ENCODE measurements at places on chromosomes 2 and 18.

DNA sequence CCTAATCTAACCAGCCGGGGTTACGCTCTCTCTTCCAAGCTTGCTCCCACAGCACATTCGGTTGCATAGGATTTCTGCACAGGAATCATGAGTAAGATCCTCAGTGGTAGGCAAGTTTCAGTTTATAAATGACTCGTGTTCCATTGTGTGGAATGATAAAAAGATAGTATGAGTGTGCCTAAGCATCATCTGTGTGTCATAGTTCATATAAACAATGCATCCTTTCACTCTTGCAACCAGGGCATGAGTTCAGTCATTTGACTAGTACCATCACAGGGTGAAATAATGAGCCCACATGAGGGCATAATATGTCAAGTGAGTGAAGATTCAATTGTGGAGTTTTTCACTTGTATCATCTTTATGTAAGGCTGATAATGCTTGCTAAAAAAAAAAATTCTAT, 417.1 kb upstream of the CDH2 start:
- DNase-seq, result no peak

DNA sequence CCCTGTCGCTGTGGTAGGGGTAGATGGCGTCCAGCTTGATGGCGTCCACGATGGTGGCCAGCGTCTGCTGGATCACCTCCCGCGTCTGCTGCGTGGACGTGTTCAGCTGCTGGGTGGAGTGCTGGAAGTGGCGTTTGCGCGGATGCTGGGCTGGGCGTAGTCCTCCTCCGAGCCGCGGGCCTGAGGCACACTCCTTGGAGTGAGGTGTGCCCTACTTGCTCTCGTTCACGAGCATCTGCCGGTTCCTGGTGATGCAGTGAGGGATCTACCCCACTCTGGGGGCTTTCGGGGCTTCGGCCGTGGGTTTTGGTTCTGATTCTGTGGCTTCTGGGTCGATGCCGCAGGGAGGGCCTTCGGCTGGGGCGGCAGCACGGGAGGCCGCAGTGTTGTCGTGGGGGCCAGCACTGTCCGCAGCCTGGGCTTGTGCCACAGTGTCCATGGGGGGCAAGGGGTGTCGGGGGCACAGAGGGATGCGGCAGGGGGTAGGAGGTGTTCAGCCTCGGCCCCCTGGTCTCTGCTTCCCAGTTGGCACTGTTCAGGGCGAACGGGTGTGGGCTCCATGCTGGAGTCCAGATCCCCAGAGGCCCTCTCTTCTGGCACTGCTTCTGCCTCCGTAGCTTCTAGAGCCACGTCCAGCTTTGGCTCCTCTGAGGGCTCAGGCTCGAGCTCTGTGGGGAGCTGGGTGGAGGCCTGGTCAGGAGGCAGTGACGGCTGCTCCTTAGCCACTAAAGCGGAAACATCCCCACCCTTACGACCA, 890.6 kb upstream of the LRRTM1 start:
- no peak for DNase-seq

DNA sequence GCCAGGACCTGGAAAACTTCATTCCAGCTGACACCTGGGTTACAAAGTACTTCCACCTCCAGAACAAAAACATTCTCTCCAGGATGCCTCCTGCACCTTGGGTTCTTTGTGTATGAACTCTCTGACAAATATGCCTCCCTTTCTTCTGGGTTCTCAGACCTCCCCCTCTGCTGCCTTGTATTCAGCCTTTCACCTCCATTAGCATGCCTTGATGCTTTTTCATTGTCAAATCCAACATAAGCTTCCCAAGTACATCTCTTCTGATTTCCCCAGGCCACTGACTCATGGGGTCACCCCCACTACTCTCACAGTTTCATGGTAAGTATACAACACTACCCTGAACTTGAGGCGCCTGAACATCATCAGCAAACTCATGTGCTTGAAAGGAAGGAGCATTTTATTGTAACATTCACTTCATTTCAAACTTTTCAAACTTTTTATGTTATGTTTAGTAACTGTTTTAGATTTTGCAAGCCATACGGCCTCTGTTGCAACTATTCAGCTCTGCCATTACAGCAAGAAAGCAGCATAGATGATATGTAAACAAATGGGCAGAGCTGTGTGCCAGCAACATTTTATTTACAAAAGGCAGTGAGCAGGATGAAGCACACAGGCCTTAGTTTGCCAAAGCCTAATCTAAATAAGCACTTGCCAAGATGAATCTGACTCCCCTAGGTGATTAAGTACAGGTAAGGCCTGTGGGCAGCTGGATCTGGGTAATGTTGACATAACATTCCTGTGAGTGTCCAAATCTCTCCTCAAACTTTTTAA, 32.5 kb upstream of the MRPS9 start:
- no peak for DNase-seq

DNA sequence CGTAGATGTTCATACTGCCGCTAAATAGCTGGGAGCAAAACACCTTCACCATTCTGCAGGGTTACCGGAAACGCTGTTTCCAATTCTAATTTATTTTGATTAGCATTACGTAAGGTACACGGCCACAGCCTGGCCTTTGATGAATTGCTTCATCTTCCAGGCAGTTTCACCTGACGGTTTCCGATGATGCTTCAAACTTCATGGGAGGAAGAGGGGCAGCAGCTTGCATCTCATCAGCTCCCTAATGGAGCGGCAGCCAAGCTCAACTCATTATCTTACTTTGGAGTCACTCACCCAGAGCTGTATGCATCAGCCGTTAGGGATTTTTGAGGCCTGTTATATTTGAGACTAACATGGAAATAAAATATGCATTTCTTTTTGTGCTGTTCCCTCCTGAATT, 54.8 kb downstream of the TMEM18 start:
- DNase-seq, result no peak

GRCh38 chr2:227884511-227884947, 13.1 kb downstream of the DAW1 start:
- peak; percentile 72 for DNase-seq

- peak; percentile 41 for DNase-seq
Observed at GRCh38 chr2:113755835-113756354, 547 bp downstream of the SLC35F5 start.

GRCh38 chr2:235563056-235563910, 69.4 kb downstream of the AGAP1 start:
- DNase-seq, result no peak

DNA sequence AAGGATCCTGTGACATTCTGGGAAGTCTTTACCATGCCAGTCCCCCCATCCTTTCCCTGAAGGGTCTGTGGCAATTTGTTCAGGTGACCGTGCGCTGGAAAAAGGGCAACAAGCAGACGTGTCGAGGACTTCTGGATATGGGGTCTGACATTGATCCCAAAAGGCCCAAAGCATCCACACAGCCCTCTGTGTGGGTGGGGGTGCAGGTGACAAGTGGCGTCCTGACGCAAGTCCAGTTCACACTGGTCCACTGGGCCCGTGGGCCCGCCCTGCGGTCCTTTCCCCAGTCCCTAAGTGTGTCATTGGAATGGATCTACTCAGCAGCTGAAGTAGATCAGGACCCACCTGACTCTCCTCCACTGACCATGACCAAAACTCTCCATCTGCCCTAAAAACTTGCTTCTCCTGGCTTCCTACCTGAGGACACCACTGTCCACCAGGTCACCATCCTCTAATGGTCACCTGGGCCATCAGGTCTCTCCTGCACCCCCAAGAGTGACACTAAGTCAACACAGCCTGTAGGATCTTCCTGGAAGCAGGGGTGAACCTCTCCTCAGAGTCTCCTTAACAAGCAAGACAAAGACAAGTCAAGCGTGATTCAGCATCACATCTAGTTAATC, 85.6 kb upstream of the SLC66A3 start:
- no peak for DNase-seq

- no peak for DNase-seq
Observed at GRCh38 chr2:12733846-12734245, 17.1 kb downstream of the TRIB2 start.

GRCh38 chr2:98708396-98709186, 22.3 kb downstream of the MGAT4A start:
- no peak for DNase-seq

- no peak for DNase-seq
Observed at GRCh38 chr18:25453556-25454269, 101.7 kb upstream of the ZNF521 start.

- DNase-seq, result no peak
Observed at GRCh38 chr2:22801970-22802369, 583.0 kb upstream of the KLHL29 start.

GRCh38 chr2:167966937-167967913, 280.2 kb downstream of the STK39 start:
- DNase-seq, result no peak

DNA sequence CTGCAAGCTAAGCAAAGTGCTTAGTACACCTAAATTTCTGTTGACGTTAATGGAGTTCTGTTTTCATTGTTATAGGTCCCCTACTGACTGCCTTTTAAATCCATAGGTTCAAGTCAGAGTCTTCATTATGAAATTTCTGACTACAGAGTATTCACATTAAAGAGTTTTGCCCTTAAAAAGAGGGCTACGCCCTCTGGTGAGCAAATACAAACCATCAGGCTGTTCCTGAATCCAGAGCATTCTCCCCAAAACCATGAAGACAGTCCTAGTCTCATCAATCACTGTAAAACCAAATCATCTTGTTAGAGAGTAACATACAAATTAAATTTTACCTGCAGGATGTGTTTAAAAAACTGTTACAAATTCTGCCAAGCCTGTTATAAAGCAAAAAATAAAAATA, 1091.7 kb downstream of the TDRD15 start:
- DNase-seq, result no peak

DNA sequence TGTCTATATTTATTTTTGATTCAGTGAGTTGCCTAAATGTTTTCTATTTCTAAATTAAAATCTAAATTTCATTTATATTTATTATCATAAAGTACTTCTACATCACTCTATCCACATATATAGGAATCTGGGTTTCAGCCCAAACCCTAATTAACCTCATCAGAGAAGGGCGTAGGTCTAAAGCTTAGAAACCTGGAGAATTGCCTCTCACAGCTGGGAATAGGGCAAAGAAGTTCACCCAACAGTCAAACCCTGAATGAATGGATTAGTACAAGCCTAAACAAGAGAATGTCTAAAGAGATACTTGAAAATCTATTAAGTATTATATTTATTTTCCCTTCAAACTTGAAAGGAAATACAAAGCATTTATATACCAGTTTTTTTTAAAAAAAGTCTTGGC, 26.2 kb downstream of the TFPI start:
- no peak for DNase-seq

DNA sequence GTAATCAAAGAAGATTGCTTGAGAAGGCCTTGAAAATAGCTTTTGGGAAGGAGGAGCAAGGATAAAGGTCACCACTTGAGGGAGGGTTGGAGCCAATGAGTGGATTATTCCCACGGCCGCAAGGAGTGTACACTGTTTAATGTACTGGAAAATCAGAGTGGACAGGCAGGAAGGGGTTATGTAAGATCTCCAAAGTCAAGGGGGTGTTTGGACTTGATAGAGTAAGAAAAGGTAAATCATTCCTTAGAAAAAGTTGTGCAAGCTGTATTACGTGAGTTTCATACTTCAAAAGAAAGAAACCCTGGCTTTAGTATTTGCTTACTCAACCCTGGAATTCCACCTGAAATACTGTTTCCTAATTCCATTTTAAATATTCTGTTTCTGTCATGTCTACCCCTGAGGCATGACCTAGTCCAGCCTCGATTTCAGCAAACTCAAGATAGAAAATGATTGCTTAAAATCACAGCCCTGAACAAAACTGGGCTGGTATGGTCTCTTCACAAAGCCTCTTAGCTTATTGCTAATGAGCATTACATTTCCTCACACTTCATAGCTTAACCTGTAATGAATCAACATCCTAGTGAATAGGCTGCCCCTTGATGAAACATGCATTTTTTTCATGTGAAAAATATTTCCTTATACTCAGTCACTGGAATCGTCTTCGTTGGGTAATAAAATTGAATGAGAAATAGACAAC, 1.1 kb downstream of the MREG start:
- no peak for DNase-seq

Measured in activated naive CD4-positive, alpha-beta T cell treated with Interleukin-2 at 50 U/mL for 16 hours (primary cell).